ENCODE measurements at places on chromosomes 3 and 15.
A peak's percentile ranks its signal among the peaks of the same experiment; 100 is the strongest.

DNA sequence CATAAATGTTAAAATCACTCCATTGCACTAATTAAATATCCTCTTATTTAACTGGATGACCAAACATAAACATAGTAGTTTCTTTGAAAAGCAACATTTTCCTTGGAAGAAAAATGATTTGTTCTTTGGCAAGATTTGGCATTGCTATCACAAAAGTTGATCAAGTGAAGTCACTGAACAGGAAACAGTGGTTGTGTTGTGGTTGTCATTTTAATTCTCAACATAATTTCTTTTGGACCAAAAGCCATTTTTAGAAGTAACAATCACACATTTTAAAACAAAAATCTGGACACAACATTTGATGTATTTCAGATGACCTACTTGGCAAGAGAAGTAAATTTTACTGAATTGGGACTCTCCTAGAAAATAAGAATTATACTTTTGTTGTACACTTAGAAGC is 872.3 kb downstream of the ROBO1 start:
- no peak for DNase-seq

DNA sequence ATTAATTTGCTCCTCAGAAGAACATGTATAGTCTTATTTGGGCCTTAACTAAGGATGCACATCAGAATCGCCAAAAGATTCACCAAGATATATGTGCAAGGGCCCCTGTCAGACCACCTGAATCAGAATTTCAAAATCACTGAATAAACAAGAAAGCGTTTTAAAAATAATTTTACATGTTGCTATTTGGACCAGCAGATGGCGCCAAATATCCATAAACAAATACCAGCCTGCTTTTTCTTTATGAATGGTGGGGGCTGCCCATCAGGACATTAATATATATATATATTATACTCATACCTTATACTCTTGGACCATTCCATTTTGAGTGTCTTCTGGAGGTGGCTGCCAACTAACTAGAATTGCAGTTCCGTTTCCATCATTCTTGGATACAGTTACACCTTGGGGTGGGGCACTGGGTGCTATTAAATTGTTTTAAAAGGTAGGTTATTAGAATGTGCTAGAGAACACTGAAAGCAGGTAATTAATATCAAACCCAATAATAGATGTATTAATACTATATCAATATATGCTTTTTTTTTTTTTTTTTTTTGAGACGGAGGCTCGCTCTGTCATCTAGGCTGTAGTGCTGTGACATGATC is 1108.3 kb downstream of the ROBO1 start:
- DNase-seq = peak; percentile 53

- DNase-seq = no peak
Observed at GRCh38 chr3:64039332-64039731, 16.0 kb upstream of the PSMD6 start.

- no peak for DNase-seq
Observed at GRCh38 chr3:152817400-152817799, 17.5 kb upstream of the P2RY1 start.

- DNase-seq = peak; percentile 56
Observed at GRCh38 chr15:85752124-85752475, 42.6 kb downstream of the KLHL25 start.

GRCh38 chr3:122893282-122893681 is 98.4 kb downstream of the SLC49A4 start:
- no peak for DNase-seq

DNA sequence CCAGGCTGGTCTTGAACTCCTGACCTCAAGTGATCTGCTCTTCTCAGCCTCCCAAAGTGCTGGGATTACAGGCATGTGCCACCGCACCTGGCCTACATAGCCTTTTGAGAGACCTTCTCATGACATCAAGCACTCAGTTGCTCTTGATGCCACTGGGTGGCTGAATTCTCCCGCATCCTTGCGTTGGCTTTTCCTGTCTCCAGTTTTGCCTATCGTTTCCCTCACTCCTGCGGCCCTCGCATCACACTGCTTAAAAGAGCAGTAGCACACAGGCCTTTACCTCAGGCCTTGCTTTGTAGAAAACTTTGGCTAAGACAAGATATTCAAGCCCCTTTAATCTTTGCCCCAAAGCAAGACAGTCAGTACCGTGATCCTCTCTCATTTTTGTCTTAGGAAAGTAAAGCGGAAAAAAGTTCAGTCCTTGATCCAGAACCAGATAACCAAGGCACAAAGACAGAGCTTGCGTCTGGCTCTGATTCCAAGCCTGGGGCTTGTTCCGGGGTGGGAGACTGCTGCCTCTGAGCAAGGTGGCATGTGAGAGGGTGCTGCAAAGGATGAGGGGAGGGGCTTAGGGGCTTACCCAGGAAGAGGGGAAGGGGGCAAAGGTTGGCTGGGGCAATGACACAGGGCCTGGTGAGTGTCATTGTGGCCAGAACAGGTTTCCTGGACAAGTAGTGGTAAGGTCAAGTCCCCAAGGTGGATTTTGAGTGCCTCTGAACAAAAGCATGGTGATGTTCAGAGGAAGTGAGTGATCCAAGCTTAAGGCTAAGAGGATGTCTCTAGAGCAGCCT is 175.0 kb upstream of the TLE3 start:
- no peak for DNase-seq

- no peak for DNase-seq
Observed at GRCh38 chr3:46321461-46322104, 32.3 kb upstream of the CCR2 start.

GRCh38 chr3:123464211-123464610 is 15.3 kb upstream of the ADCY5 start:
- DNase-seq = no peak

DNA sequence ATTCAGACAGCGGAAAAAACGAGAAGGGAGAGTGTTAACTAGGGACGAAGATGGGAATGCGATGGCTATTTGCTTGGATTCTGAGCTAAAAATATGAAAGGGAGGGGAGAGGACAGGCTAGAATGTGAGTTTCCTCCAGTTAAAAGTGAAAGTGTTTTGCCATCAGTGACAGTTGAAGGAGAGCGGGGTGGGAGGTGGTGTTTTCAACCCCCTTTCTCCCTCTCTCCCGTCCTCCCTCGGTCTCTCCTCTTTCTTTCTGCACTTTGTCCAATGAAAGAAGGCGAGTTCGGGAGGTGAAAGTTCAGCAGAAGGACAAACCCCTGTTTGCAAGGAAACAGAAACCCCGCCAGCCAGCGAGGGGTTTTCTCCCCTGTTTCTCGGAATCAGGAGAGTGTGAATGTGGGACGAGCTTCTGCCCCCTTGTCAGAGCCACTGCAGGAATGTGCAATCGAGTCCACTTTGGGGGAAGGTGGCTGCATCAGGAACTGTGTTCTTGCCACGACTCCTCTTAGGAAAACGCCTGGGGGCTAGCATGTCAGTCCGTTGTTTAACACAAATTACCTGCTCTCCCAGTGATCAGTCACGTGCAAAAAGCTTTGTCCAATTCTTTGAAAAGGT is 975 bp upstream of the FOXP1 start:
- DNase-seq = peak; percentile 72

DNA sequence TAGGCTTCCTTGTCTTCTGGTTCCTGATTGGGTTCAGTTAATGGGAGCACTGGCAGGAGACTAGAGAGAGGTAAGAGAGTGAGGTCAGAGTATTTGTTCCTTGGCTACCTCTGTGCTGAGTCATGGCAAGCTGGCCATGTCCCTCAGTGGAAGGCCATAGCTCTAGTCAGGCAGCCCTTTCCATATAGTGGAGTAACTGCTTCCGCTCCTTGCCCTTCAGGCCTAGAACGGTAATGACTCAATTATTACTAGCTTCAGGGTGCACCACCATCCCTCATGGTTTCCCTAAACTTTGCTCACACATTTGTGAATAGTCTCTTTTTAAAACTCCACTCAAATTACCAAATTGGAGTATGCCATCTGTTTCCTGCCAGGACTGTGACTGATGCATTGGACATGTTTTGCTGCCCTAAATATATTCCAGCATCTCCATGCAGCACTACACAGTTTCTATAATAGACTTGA is 10.5 kb upstream of the ANO10 start:
- no peak for DNase-seq

DNA sequence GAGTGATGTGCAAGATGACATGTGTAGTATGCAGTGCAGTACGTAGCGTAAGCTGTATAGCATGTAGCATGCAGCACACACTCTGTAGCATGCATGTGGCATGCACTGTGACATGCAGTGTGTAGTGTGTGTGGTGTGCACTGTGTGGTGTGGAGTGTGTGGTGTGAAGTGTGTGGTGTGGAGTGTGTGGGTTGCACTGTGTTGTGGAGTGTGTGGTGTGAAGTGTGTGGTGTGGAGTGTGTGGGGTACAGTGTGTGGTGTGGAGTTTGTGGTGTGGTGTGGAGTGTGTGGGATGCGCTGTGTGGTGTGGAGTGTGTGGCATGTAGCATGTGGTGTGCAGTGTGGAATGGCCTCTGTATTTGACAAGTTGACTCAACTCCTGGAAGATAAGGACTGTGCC is 39.2 kb downstream of the ROPN1B start:
- DNase-seq = no peak

DNA sequence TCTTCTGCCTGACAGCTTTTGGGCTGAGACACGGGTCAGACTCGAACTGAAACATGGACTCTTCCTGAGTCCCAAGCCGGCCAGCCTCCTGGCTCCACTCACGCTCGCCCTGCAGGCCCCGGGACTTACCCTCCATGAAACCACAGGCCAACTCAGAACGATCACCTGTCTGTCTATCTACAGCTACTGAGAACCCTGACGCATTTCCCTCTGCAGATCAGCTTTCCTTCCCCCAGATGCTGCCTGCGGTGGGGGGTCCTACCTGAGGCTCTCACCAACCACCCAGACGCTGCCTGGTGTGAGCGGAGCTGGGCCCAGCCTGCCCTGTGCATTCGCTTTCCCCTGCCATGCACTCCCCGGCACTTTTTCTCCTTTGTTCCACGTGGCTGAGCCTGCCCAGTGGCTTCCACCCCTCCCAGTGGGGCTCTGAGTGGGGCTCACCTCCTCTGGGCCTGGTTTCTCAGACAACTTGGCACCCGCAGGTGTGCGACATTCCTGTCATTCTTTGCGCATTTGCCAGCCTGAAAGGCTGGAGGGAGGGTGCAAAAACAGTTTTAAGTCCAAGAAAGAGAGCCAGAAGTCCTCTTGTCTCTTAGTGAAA is 60.2 kb downstream of the PLXNA1 start:
- peak; percentile 51 for DNase-seq

DNA sequence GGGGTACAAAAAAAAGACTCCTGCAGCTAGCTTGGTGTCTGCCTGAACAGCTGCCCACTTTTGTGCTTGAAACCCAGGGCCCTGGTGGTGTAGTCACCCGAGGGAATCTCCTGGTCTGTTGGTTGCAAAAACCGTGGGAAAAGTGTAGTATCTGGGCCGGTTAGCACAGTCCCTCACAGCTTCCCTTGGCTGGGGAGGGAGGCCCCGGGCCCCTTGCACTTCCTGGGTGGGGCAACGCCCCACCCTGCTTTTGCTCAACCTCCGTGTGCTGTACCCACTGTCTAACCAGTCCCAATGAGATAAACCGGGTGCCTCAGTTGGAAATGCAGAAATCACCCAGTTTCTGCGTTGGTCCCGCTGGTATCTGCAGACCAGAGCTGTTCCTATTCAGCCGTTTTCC is 211.7 kb upstream of the ZPLD1 start:
- no peak for DNase-seq

DNA sequence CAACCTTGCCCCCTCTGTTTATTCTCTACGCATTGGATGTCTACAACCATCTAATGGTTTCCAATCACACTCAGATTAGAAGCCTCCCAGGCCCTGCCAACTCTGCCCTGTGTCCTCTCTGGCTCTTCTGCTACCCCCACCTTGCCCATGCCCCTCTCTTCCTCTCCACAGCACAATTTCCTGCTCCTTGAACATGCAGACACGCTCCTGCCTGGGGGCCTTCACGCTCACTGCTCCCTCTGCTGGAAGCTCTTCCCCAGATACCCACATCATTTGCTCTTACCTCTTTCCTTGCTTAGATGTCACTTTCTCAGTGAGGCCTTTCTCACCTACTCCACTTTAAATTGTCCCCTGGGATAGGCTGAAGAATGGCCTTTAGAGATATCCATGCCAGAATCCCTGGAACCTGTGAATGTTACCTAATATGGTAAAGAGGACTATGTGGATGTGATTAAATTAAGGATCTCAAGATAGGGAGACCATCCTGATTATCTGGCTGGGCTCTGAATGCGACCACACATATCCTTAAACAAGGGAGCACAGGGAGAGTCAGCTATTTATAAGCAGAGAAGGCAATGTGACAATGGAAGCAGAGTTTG is 9.9 kb downstream of the KY start:
- peak; percentile 59 for DNase-seq

- no peak for DNase-seq
Observed at GRCh38 chr3:196981657-196982056, 13.0 kb upstream of the PIGZ start.

- DNase-seq = peak; percentile 57
Observed at GRCh38 chr3:5787861-5788488, 600.5 kb downstream of the EDEM1 start.

DNA sequence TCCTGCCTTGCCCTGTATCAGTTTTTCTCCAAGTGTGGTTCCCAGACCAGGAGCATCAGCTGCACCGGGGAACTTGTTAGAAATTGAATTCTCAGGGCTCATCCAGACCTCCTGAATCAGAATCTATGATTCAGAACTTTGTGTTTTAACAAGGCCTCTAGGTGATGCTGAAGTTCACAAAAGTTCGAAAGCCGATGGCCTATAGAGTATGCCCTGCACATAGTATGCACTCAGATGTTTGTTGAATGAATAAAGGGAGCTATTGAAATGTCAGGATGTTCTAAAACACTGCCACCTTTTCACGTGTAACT is 664 bp upstream of the LARP6 start:
- no peak for DNase-seq

DNA sequence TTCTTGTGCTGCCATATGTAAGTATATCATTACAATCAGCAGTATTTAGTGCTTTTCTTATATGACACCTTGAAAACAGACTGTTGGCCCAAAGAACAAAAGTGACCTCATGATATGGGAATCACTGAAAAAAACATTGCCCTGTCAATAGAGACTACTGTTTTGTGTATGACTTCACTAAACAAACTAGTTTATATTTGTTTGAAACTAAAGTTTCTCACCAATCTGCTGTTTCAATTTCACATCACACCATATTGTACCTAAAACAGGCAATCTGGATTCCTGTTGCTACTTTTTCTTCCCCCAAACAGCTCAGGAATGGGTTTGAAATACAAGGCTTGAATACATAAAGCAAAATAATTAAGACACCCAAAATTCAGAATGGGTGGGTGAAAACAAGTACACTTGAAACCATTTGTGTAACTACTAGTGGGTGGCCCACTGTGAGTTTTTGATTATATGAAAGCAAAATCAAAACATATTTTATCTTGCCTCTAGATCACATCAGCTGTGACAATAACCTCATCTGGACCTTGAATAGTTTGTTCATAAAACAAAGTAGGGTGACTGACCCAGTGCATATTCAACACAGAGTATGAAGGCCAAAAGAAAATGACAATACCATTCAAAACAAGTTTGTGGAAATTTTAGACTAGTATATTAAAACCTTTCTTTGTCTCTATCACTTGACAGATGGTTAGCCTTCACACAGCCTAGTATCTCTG is 5.9 kb downstream of the ZBTB20 start:
- no peak for DNase-seq

All from neural progenitor cell (in vitro differentiated cells).